ENCODE measurements at places on chromosomes 4 and X.

- no peak for DNase-seq
- H3K4me1 ChIP-seq: peaks cover 6% of the 10 kb centered on the region
- no peak overlapping the region for H3K27ac ChIP-seq
- peaks cover 37% of the 10 kb centered on the region for H3K36me3 ChIP-seq
Measured at GRCh38 chrX:111756486-111756885, 75.5 kb downstream of the ALG13 start.

DNA sequence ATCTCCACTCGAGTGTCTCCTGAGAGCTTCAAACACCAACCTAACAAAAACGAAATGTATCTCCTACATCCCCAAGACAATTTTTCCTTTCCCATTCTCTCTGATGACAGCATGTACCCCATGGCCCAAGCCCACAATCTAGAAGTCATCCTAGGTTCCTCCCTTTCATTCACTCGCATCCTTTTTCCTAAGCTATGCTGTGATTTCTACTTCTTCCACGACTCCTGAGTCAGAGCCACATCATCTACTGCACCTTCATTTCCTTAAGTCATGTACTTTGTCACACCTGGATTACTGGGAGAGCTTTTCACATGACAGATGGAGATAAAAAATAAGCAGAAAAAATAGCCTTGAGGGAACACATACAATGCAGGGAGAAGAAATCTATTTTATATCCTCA lies 20.1 kb downstream of the C4orf36 start:
- peaks cover 2% of the 10 kb centered on the region for H3K36me3 ChIP-seq
- peaks cover 4% of the 10 kb centered on the region for H3K4me1 ChIP-seq
- no peak overlapping the region for H3K27ac ChIP-seq
- no peak overlapping the region for H3K4me3 ChIP-seq
- DNase-seq: no peak

DNA sequence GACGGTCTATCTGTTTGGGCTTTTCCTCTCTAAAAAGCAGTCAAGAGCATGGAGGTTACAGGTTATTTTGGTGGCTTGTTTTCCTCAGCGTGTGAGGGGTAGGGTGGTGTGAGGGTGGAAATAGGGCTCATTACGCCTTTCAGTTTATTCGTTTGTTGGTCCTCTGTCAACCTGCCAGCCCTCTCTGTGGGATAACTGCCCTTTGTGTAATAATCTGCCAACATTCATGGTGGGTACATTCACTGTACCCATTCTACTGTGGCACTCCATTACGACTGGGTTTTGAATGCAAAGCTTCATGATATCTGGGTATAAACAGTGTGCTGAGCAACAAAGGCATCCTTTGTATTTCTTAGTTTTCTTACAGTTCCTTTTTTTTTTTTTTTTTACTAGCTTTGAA lies 136.4 kb downstream of the ADGRL3 start:
- H3K4me3 ChIP-seq: no peak overlapping the region
- DNase-seq: no peak
- H3K27ac ChIP-seq: no peak overlapping the region
- no peaks in the 10 kb centered on the region for H3K4me1 ChIP-seq
- no peaks in the 10 kb centered on the region for H3K36me3 ChIP-seq
- no peaks in the 10 kb centered on the region for H3K27me3 ChIP-seq

- H3K4me1 ChIP-seq: no peaks in the 10 kb centered on the region
- H3K27me3 ChIP-seq: peaks cover 25% of the 10 kb centered on the region
- no peak for DNase-seq
Measured at GRCh38 chr4:15117270-15117946, 115.1 kb downstream of the CPEB2 start.

DNA sequence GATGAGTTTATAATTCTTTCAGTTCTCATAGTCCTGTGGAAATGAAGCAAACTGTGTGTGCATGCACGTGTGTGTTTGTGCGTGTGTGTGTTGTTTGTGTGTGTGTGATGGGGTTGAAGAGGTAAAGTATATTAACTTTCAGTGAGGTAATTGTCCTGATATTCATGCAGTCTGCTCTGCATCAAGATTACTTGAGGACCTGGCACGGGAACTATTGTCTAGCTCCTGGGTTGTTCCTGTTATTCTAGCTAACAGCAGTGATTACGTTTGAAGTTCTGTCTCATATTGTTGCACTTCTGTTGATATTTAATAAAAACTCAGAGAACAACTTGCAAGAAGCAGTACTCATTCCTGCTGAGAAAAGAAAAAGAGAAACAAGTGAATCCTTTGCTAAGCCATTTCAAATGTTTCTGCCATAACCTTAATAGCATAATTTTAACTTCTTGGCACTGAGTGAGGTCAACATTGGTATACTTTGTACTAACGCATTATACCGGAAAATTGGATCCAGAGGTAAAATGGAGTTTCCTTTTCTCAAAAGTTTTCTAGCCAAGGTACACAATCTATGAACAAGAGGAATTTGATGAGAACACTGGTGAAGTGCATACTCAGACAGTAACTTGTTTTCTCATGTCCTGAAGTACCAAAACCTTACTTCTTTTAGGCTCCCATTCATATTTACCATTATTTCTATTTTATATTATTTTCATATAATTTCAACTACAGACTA lies 113.2 kb downstream of the SPCS3 start:
- no peak for DNase-seq
- H3K4me3 ChIP-seq: no peak overlapping the region
- no peaks in the 10 kb centered on the region for H3K4me1 ChIP-seq
- no peaks in the 10 kb centered on the region for H3K27me3 ChIP-seq

DNA sequence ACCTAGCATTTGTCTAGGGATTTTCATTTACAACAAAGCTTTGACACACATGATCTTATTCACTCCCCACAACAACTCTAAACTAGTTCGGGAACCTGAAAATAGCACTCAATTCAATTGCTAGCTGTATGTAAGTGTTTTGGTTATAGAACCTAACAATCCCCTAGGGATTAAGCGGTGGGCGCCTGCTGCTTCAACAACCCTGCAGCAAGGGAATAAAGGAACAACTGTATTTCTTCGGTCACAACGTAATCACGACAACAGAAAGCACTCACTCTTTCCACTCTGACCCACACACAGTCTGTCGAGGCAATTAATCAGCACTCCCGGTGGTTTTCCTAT lies 674 bp upstream of the DIAPH2 start:
- peak overlapping the region; percentile 94 for H3K4me3 ChIP-seq
- H3K27ac ChIP-seq: peak overlapping the region; percentile 90
- DNase-seq: no peak
- no peaks in the 10 kb centered on the region for H3K36me3 ChIP-seq
- H3K27me3 ChIP-seq: no peaks in the 10 kb centered on the region

DNA sequence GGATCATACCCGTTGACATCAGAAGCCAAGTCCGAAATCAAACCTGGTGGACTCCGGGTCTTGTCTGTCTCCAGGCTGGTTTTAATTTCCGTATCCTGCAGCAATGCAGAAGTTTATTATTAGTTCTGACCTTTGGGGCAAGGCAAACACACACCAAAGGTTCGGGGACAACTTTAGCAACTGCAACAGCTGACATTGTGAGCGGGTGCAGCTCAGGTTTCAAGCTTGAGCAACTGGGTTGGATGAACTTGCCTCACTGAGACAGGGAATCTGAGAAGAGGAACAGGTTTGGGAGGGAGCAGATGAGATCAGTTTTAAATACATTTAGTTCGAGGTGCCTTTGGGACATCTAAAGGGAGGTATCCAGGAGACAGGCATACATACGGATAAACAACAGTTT lies 110.7 kb downstream of the GNL3L start:
- peaks cover 2% of the 10 kb centered on the region for H3K36me3 ChIP-seq
- no peak overlapping the region for H3K4me3 ChIP-seq
- peaks cover 9% of the 10 kb centered on the region for H3K4me1 ChIP-seq
- DNase-seq: no peak

DNA sequence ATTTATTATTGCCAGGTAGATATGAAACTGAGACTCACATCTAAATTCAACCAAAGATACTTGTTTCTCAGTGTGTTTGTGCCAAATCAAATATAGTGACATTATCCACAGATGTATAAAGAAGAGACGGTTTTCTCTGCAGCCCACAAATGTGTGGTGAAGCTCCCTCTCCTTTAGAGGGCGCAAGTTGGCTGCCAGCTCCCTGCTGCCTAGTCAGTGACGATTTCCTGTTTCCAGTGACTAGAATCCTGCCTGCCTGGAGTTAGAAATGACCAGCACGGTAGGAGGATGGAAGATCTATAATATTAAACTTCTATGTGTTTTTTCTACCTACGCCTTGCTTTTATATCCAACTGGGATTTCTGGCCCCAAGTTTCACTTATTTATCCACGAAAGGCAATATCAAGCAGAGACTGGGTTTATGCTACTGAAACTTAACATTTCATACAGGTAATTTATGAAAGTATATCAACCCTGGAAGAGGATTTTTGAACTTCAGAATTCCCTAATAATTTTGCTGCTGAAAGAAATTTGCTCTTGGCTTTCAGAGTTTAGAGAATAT lies 1793.7 kb upstream of the TENM3 start:
- H3K4me1 ChIP-seq: no peaks in the 10 kb centered on the region
- H3K36me3 ChIP-seq: no peaks in the 10 kb centered on the region
- no peaks in the 10 kb centered on the region for H3K27me3 ChIP-seq
- H3K27ac ChIP-seq: no peak overlapping the region
- H3K4me3 ChIP-seq: no peak overlapping the region

DNA sequence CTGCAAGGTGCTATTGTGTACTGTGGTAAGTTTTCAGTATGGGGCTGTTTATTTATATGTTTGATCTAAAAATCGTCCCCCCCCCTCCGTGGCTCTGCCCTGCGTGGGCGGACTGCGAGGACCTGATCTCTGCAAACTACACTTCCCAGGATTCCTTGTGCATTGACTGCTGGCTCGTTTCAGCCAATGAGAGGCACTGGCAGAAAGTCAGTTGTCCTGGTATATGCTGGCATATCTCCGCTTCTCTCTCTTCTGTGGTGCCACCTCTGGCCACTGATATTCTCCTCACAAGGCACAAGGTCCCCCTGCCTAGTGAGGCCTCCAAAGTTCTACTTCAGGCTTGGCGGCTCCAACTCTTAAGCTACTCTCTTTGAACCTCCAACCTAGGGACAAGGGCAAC lies 168.8 kb upstream of the ZFP42 start:
- no peaks in the 10 kb centered on the region for H3K4me1 ChIP-seq
- H3K4me3 ChIP-seq: no peak overlapping the region
- H3K27me3 ChIP-seq: no peaks in the 10 kb centered on the region
- no peak for DNase-seq
- H3K27ac ChIP-seq: no peak overlapping the region
- no peaks in the 10 kb centered on the region for H3K36me3 ChIP-seq

DNA sequence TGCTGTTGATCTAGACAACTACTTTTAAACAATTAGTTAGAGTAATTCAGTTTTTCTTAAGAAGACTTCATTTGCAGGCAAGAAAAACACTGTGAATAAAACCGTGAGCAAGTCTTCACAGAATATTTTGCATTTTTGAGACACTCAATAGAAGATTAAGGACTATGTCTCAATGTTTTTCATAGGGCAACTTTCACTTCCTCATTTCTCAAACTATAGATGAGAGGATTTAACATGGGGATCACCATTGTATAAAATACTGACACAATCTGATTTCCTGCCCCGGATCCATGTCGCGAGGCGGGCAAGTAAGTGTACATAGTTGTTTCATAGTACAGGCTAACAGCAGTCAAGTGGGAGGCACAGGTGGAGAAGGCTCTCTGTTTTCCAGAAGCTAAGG lies 108.8 kb upstream of the IGSF1 start:
- H3K4me1 ChIP-seq: no peaks in the 10 kb centered on the region
- no peaks in the 10 kb centered on the region for H3K27me3 ChIP-seq
- H3K4me3 ChIP-seq: no peak overlapping the region
- no peaks in the 10 kb centered on the region for H3K36me3 ChIP-seq
- H3K27ac ChIP-seq: no peak overlapping the region

GRCh38 chr4:83716874-83717273 lies 181.0 kb downstream of the GPAT3 start:
- H3K27ac ChIP-seq: no peak overlapping the region
- no peaks in the 10 kb centered on the region for H3K27me3 ChIP-seq
- H3K36me3 ChIP-seq: no peaks in the 10 kb centered on the region
- no peak overlapping the region for H3K4me3 ChIP-seq
- no peaks in the 10 kb centered on the region for H3K4me1 ChIP-seq

DNA sequence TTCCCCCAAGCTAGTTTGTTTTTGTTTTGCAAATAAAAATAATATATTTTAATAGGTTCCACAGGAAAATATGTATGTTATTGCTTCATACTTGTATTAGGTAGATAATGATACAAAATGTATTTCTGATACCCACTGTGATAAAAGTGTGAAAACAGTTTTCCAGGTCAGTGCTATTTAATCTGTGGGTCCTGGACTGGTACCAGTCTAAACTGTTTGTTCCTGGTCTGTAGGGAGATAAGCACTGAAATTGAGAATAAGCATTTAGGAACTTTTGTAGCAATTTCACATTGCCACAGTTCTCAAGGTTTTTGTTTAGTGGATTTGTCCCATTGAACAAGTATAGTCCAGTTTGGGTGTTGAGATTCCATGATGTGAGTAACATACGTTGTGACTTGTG lies 110.5 kb downstream of the PDLIM5 start:
- H3K4me1 ChIP-seq: peaks cover under 1% of the 10 kb centered on the region
- no peaks in the 10 kb centered on the region for H3K27me3 ChIP-seq
- H3K27ac ChIP-seq: no peak overlapping the region
- no peak for DNase-seq
- no peaks in the 10 kb centered on the region for H3K36me3 ChIP-seq

DNA sequence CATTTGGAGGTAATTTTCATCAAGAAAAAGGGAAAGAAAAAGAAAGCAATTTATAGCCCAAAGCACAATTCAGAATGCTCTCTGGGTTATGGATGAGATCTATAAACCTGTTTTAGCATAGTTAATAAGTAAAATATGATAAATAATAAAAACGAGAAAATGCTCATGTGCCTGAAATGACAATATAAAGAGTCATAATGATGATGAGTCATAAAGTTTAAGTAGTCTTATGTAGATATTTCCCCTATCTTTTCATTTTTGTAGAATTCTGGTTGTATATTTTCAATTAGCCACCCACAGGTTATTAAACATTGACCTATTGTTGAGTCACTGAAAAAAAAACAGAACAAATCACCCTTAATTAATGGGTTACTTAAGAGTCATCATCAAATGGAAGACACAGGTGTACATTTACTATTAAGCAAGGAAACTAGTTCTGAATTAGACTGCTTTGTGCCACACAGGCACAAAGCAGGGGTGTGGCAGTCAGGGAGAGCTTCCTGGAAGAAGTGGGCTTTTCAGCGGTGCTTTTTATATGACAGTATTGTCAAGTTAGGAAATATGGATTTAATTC lies 29.3 kb downstream of the BEND4 start:
- H3K27ac ChIP-seq: no peak overlapping the region
- DNase-seq: no peak
- H3K4me3 ChIP-seq: no peak overlapping the region
- no peaks in the 10 kb centered on the region for H3K4me1 ChIP-seq
- H3K27me3 ChIP-seq: no peaks in the 10 kb centered on the region
- H3K36me3 ChIP-seq: no peaks in the 10 kb centered on the region

DNA sequence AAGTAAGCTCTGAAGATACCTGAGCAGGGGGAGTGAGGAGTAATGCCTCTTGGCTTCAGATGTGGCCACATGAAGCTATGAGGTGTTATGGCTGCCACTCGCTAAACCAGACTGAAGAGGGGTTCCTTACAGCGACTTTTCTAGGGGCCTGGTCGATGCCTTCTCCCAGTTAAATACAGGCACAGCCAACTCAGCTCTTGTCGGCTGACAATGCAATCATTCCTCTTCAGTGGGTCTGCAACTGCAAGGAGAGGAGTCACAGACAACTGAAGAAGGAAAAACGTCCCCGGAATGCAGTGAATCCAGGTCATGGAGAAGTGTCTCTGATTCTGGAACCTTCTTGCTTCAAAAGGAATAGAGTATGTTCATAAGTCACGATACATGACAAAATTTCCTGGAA lies 106.4 kb downstream of the RNF150 start:
- H3K27ac ChIP-seq: no peak overlapping the region
- H3K4me1 ChIP-seq: no peaks in the 10 kb centered on the region
- no peak for DNase-seq
- no peaks in the 10 kb centered on the region for H3K27me3 ChIP-seq
- H3K36me3 ChIP-seq: no peaks in the 10 kb centered on the region
- no peak overlapping the region for H3K4me3 ChIP-seq

Measured in naive thymus-derived CD8-positive, alpha-beta T cell (primary cell).